ENCODE measurements at places on chromosomes 4 and X. TPM values are rescaled to one million over a fixed set of nuclear protein-coding genes. Genes with fewer than 3 reads are reported as not detected.

DNA sequence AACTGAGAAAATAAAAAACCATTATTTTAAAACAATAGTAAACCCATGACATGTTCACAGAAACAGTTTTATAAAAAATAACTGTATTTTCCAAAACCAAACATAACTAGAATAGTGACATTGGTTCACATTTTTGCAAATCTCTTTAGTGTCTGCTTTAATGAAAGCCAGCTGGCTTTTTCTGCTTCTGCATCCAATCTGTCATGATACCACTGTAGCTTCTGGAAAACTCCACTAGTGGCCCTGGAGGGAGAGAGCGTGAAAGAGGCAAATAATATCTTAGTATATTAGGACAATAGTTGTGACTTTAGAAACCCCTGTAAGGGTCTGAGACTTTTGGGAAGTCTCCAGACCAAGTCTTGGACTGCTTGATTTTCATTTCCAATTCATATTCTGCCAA lies 31.1 kb downstream of the FGFBP1 start:
- H3K27ac ChIP-seq: no peak overlapping the region
- no peaks in the 10 kb centered on the region for H3K27me3 ChIP-seq
- H3K36me3 ChIP-seq: no peaks in the 10 kb centered on the region
- DNase-seq: no peak
- H3K4me3 ChIP-seq: no peak overlapping the region

GRCh38 chr4:9947168-9948062 lies 73.9 kb downstream of the SLC2A9 start:
- H3K27ac ChIP-seq: no peak overlapping the region
- DNase-seq: no peak
- no peaks in the 10 kb centered on the region for H3K36me3 ChIP-seq
- no peaks in the 10 kb centered on the region for H3K4me1 ChIP-seq
- no peak overlapping the region for H3K4me3 ChIP-seq

DNA sequence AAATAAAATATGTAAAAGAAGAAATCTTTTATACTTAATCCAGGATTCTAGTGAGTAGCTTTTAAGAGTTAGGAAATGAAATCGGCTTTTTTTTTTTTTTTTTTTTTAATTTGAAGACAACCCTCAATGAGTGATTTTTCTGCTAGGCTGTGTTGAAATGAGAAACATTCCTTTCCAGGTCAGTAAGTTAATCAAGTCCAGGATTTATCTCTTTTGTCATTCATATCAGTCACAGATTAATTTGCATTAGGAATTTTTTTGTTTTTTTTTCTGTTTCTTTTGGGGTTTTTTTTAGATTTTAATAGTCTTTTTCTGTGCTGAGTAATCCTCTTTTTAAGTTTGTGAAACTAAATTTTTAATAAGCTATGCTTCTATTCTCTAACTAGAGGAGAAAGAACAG lies 448.1 kb downstream of the ADGRL3 start:
- H3K27ac ChIP-seq: no peak overlapping the region
- no peaks in the 10 kb centered on the region for H3K27me3 ChIP-seq
- H3K36me3 ChIP-seq: no peaks in the 10 kb centered on the region
- H3K4me1 ChIP-seq: no peaks in the 10 kb centered on the region
- H3K4me3 ChIP-seq: no peak overlapping the region
- no peak for DNase-seq

DNA sequence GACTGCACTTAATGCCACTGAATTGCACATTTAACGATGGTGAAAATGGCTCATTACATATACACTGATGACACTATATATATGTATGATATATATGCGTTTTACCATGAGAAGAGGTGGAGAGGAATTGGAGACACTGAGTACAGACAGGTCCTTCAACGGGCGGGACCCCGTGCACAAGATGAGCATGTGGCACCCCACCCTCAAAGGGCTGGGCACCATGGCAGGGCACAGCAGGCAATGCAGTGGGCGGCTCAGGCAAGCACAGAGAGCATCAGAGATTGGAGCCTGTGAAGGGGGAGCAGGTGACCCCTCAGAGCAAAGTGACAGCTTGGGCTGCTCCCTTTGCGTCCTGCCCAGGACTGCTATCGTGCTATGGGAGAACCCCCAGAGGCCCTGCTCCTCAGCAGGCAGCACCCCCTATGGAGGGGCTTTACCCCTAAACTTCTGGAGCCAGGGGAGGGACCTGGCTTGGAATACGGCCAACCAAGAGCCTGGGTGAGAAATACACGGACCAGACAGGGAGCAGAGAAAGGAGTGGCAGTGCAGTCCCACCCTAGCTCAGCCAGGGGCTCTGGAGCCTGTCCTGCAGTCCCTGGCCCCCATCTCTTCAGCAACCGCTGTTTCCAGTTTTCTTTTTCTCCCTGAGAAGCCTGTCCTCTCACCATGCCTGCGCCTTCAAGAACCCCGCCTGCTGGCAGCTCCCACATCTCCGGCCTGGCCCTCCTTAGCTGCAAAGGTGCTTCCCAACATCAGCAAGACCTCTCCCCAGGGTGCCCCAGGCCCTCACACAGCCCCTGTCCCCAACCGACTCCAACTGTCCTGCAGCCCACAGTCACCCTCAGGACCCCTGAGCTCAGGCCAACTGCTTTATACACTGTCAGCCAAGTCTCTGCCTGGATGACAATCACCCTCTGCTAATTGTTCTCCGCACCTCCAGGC lies 10.5 kb downstream of the SLC6A8 start:
- no peaks in the 10 kb centered on the region for H3K4me1 ChIP-seq
- no peaks in the 10 kb centered on the region for H3K27me3 ChIP-seq
- H3K27ac ChIP-seq: no peak overlapping the region
- no peak for DNase-seq
- no peaks in the 10 kb centered on the region for H3K36me3 ChIP-seq

DNA sequence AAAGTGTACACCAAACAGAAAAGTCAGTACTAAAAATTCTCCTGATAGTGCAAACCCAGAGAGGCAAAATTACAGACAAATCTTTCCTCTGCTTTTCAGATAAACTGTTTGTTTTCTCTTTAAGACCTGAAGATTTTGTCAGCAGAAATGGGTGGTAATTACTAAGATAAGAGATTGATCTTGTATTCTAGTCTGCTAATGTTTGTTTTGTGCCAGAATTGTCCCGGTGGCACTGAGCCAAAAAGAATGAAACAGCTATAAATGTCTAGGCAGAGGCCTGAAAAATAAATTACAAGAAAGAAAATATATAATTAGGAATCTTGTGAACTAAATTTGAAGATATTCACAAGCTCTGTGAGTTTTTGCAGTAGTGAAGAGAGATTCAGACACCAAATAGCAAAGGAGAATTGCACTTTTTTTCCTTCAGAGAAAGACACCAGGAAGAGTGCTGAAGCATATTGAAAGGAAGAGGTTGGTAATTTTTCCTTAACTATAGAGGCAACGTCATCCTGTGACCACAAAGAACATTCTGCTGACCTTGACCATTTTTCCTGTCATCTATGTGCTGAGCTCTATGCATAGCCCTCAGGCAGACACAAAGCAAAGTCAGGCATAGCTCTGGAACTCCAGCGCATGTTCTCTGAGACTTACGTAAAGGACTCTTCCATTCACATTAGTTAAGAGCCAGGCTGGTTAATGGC lies 314.5 kb upstream of the RASGEF1B start:
- no peaks in the 10 kb centered on the region for H3K36me3 ChIP-seq
- no peak overlapping the region for H3K4me3 ChIP-seq
- no peak overlapping the region for H3K27ac ChIP-seq
- no peaks in the 10 kb centered on the region for H3K27me3 ChIP-seq
- DNase-seq: peak; percentile 53

DNA sequence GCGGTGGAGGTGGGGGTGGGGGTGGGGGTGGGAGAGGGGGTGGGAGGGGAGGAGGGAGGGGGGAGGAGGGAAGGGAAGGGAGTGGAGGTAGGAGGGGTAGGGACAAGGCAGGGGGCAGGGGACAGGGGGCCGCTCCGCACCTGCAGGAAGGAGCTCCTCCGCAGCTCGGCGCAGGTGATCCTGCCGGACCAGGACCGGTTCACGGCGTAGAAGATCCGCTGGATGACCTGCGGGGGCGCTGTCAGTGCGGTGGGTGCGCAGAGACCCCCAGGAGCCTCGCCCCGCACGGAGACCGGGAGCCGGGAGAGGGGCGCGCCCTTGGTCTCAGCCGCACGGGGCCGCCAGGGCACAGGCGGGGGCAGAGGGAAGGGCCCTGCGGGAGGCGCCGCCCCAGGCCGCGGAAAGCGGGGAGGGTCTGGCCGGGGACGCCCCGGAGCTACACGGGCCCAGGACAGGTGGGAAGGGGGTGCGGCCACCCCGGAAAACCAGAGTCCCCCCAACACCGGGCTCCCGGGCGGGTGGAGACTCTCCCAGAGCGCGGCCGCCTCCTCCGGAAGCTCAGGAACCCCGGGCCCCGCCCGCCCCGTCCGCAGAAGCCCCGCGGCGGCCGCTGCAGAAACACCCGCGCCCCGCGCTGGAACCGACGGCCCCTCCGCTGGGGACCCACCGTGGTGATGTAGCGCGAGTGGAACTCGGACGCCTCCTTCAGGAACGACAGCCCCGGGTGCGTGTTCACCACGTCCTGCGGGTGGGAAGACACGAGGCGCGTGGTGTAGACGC lies 27.6 kb upstream of the GTPBP6 start:
- no peak overlapping the region for H3K27ac ChIP-seq
- H3K4me3 ChIP-seq: no peak overlapping the region
- no peaks in the 10 kb centered on the region for H3K4me1 ChIP-seq
- no peaks in the 10 kb centered on the region for H3K36me3 ChIP-seq
- no peaks in the 10 kb centered on the region for H3K27me3 ChIP-seq

GRCh38 chrX:64977051-64977450 lies 801 bp upstream of the ZC4H2 start:
- H3K4me1 ChIP-seq: no peaks in the 10 kb centered on the region
- H3K36me3 ChIP-seq: no peaks in the 10 kb centered on the region
- H3K27ac ChIP-seq: no peak overlapping the region
- H3K4me3 ChIP-seq: no peak overlapping the region
- DNase-seq: no peak

DNA sequence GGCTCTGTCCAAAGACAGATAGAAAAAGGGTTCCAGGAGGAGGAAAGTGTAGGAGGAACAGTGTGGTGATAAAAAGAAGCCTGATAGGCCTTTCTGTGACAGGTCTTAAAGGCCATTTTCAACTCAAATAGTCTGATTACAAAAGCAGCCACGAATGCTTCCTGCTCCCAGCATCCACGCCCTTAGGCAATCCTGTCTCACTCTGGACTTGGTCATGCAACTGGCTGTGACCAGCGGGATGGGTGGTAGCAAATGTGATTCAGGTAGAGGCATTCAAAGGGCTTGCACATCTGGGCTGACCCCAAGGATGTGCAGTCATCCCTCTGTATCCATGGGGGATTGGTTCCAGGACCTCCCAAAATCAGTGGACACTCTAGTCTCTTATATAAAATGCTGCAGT lies 14.4 kb upstream of the SEPSECS start:
- no peak overlapping the region for H3K27ac ChIP-seq
- H3K4me1 ChIP-seq: peaks cover 9% of the 10 kb centered on the region
- DNase-seq: no peak
- H3K4me3 ChIP-seq: no peak overlapping the region
- no peaks in the 10 kb centered on the region for H3K36me3 ChIP-seq
- H3K27me3 ChIP-seq: no peaks in the 10 kb centered on the region

DNA sequence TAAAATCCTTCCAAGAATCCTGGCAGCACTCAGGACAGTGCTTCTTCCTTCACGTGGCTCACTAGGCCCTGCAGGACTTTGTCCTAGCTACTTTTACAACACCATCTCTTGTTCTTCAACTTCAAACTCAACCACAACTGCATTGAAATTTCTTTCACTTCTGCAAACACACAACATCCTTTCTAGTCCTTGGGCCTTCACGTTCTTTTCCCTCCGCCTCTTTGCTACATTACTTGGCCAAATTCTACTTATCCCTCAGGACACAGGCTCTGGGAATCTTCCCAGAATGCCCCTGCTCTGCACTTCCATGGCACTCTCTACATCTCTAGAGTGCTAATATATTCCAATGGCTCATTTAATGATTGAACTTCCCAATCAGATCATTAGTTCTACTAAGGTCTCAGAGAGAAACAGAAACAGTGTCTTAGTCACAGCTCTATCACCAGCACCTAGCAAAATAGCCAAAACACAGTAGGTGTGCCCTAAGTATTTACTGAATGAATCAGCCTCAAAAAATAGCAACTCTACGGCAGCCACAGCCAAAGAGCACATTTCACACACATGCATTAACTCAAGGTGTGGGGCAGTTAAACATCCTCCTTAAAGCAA lies 73.3 kb downstream of the MANBA start:
- no peaks in the 10 kb centered on the region for H3K36me3 ChIP-seq
- no peaks in the 10 kb centered on the region for H3K27me3 ChIP-seq
- no peaks in the 10 kb centered on the region for H3K4me1 ChIP-seq
- no peak overlapping the region for H3K27ac ChIP-seq
- no peak overlapping the region for H3K4me3 ChIP-seq
- DNase-seq: no peak

GRCh38 chrX:40104985-40105834 lies 7.5 kb upstream of the BCOR start:
- peak overlapping the region; percentile 63 for H3K4me3 ChIP-seq
- H3K4me1 ChIP-seq: no peaks in the 10 kb centered on the region
- H3K36me3 ChIP-seq: no peaks in the 10 kb centered on the region
- peak overlapping the region; percentile 79 for H3K27ac ChIP-seq
- H3K27me3 ChIP-seq: no peaks in the 10 kb centered on the region

DNA sequence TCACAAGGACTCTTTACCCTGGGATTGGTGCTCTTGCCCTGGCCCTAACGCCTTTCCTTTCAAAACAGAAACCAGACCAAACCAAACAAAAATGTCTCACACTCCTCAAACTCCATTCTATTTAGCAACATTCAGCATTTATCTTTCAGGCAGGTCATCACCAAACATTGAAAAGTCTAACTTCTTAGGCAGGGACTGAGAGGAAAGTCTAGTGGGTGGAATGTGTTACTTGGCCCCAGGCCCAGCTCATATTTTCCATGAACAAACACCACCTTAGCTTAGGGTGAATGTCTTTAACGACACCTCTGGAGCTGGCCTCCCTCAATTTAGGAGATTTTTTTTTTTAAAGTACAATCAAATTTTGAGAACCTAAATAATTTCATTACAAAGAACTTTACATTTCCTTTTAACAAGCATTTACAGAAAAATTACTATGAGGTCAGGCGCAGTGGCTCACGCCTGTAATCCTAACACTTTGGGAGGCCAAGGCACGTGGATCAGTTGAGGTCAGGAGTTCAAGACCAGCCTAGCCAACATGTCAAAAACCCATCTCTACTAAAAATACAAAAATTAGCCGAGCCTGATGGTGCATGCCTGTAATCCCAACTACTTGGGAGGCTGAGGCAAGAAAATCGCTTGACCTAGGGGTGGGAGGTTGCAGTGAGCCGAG lies 10.2 kb upstream of the N4BP2 start:
- H3K4me3 ChIP-seq: no peak overlapping the region
- no peaks in the 10 kb centered on the region for H3K27me3 ChIP-seq
- peaks cover 26% of the 10 kb centered on the region for H3K4me1 ChIP-seq
- DNase-seq: peak; percentile 68
- H3K27ac ChIP-seq: peak overlapping the region; percentile 70
- H3K36me3 ChIP-seq: no peaks in the 10 kb centered on the region

- no peak overlapping the region for H3K4me3 ChIP-seq
- no peaks in the 10 kb centered on the region for H3K4me1 ChIP-seq
- H3K36me3 ChIP-seq: no peaks in the 10 kb centered on the region
- H3K27me3 ChIP-seq: no peaks in the 10 kb centered on the region
- H3K27ac ChIP-seq: no peak overlapping the region
These were observed 257.7 kb downstream of the ADAMTS3 start for GRCh38 chr4:72311291-72311690.

The NDP gene
- not detected for total RNA-seq

The INTU gene
- 1.1 TPM for total RNA-seq

The SMR3B gene
- not detected for total RNA-seq

The KCNIP4 gene
- total RNA-seq: not detected
